SJSA1 (cell line): ENCODE measurements at places on chromosomes 3 and 15. TPM values are rescaled to one million over a fixed set of nuclear protein-coding genes. Genes with fewer than 3 reads are reported as not detected.

GRCh38 chr15:93942269-93942694, 289.1 kb upstream of the MCTP2 start:
- H3K27me3 ChIP-seq: 0 out of 2 replicates have a peak, but pooled peaks cover 4% of the 10 kb centered on the region
- H3K4me3 ChIP-seq: no peak overlapping the region
- no peak for DNase-seq
- H3K36me3 ChIP-seq: no peaks in the 10 kb centered on the region

DNA sequence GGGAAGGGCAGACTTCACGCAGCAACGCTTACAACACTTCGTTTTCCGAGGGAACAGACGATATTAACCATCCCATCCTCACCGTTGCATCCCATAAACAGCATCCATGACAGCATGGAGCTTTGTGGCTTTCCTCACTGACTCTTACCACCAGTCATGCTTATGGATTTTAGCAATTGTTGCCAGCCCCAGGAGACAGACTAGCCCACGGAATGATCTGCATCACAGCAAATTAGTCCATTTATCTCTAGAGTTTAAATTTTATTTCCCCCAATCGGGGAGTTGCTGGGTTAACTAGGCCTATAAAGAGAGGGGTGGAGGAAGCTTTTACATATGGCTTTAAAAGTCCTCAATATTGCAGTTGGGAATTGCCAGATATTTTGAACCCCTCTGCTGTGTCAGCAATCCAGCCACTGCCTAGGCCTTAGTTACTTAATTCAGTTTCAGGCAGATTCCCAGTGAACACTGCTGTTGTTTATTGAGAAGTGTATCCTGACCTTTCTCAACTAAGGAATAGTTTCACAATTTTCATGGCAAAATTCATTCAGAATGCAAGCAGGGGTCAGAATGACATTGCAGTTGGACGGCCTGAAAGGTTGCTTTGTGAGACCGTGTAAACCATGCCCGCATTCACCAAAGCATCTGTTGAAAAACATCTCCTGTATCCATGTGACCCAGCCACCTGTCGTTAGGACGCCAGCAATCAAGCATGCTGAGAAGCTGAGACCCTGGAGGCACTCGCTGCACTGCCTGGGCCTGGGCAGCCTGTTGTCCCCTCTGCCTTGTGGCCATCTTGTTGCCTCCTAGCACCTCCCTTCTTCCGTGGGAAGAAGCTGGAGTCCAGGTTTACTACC, 397.4 kb upstream of the TPM1 start:
- no peaks in the 10 kb centered on the region for H3K27me3 ChIP-seq
- H3K27ac ChIP-seq: no peak overlapping the region
- H3K4me3 ChIP-seq: no peak overlapping the region
- peaks cover 51% of the 10 kb centered on the region for H3K4me1 ChIP-seq
- DNase-seq: no peak

- peaks cover 4% of the 10 kb centered on the region; the same call in 1 of the 2 replicates for H3K36me3 ChIP-seq
- no peak overlapping the region; the same call in 1 of the 2 replicates for H3K27ac ChIP-seq
- no peak for DNase-seq
- H3K4me1 ChIP-seq: peaks cover 70% of the 10 kb centered on the region
- H3K27me3 ChIP-seq: no peaks in the 10 kb centered on the region
- H3K4me3 ChIP-seq: no peak overlapping the region
Observed at GRCh38 chr15:74421302-74422245, 12.2 kb downstream of the SEMA7A start.

- H3K4me1 ChIP-seq: peaks cover 14% of the 10 kb centered on the region
- H3K27ac ChIP-seq: peak overlapping the region; percentile 39
- no peaks in the 10 kb centered on the region for H3K36me3 ChIP-seq
- peak; percentile 95 for DNase-seq
- H3K27me3 ChIP-seq: no peaks in the 10 kb centered on the region
- H3K4me3 ChIP-seq: no peak overlapping the region
Observed at GRCh38 chr3:23685541-23686258, 120.1 kb upstream of the UBE2E1 start.

GRCh38 chr3:143276592-143276991, 157.0 kb downstream of the CHST2 start:
- H3K4me3 ChIP-seq: no peak overlapping the region
- H3K36me3 ChIP-seq: no peaks in the 10 kb centered on the region
- no peaks in the 10 kb centered on the region for H3K4me1 ChIP-seq
- no peak overlapping the region for H3K27ac ChIP-seq

DNA sequence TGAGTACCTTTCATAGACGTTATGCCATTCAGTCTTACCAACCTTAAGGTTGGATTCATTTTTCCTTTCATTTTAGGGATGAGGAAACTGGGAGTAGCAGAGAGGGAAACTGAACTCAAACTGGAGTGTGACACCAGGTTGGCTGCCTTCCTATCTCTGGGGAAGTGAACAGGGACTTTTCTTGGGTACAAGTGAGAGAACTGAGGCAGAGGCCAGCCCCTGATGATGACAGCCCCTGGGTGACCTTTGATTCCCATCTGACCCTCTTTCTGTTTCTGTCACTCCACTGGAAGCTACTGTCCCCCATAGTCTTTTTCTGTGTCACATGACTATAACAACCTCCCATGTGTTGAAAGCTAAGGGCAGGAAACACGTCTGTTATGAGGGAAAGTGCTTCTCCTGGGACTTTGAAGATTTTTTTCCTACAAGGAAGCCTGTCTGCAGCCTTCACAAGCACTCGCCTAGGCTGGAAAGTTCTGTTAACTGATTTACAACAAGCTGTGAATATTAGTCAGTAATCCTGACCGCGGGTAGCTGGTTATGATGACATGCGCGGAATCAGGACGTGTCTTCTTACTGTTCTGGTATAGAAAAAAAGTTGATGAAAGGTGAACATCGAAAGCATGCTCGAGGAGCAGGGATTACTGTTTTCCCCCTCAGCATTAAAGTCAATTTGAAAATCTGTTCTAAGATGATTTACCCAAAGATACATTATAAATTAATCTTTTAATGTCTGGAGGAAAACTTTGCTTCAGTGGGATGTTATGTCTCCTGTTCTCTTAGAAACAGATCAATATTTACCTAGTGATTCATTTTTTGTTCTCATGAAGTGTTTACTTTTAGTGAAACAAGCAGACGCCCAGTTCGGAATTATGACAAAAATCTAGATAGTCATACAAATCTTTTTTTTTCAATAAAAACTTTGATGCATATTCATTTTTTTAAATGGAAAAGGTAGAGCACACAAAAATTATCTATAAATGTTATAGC, 31.5 kb downstream of the ABHD2 start:
- peaks cover 56% of the 10 kb centered on the region for H3K36me3 ChIP-seq
- H3K27me3 ChIP-seq: no peaks in the 10 kb centered on the region
- H3K27ac ChIP-seq: peak overlapping the region; percentile 37
- H3K4me3 ChIP-seq: no peak overlapping the region

DNA sequence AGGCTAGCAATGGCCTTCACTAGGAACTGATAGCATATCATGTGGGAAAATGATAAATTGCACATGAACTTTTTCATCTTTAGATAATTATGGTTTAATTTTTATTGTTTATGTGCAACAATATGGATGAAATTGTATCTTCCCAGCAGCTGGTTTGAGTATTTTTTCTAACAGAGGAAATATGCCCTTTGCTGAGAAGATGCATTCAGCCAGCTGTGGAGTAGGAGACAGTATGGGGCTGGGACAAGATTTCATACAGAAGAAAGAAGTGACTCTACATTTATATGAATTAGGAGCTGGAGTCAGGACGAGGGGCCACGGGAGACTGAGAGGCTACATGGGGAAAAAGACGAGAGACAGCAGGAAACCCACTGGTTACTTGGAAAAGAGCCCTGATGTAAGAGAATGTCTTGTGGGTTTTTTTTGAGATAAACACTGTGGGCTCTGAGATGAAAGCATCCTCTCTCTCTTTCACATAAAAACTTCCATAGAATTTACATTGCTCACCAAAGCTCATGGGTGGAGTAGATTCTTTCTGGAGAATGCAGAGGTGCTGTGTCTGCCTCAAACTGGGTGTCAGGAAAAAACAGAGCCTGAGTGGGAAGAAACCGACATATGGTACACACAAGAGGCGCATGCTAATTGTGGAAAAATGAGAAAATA, 115.2 kb upstream of the PDZRN3 start:
- no peak for DNase-seq
- H3K4me3 ChIP-seq: no peak overlapping the region
- no peak overlapping the region for H3K27ac ChIP-seq
- no peaks in the 10 kb centered on the region for H3K36me3 ChIP-seq
- H3K4me1 ChIP-seq: peaks cover 20% of the 10 kb centered on the region

- no peaks in the 10 kb centered on the region for H3K4me1 ChIP-seq
- no peak overlapping the region for H3K4me3 ChIP-seq
- peaks cover 22% of the 10 kb centered on the region for H3K36me3 ChIP-seq
- no peak for DNase-seq
Observed at GRCh38 chr3:184241447-184242296, 7.1 kb downstream of the ALG3 start.

GRCh38 chr3:108222853-108223565, 785 bp upstream of the IFT57 start:
- H3K4me3 ChIP-seq: peak overlapping the region; percentile 65
- peaks cover 7% of the 10 kb centered on the region; the same call in 1 of the 2 replicates for H3K4me1 ChIP-seq
- no peaks in the 10 kb centered on the region for H3K27me3 ChIP-seq

DNA sequence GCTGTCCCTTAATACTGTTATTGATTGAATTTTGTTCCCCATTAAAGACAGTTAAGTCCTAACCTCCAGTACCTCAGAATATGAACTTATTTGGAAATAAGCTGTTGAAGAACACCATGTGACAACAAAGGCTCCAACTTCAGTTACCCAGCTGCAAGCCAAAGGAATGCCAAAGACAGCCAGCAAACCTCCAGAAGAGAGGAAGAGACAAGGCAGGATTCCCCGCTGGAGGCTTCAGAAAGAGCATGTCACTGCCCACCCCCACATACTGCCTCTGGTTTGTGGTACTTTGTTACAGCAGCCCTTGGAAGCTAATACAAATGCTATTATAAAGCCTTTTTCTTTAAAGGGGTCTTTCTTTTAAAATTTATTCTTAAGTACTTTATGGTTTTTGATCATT, 18.4 kb upstream of the NEK10 start:
- peaks cover 39% of the 10 kb centered on the region for H3K36me3 ChIP-seq
- H3K27me3 ChIP-seq: no peaks in the 10 kb centered on the region
- H3K4me3 ChIP-seq: no peak overlapping the region
- no peak for DNase-seq

DNA sequence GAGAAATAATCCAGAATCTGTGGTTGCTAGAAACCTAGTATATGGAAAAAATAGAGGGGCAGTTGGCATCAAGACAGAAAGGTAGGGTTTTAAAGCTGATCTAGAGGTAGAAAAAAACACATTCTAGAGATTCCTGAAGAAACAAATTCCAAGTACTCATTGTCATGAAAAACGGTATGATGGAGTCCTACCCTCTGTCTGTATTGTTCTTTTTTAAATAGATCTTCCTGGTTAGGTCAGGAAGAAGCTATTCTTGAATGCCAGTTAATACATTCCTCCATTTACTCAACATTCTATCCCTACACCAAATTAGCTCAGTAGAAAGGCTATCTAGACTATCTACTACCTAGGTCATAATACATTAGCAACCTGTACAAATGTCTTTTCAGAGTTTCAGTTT, 364.7 kb downstream of the FHIT start:
- H3K4me1 ChIP-seq: no peaks in the 10 kb centered on the region
- DNase-seq: no peak
- H3K4me3 ChIP-seq: no peak overlapping the region
- H3K36me3 ChIP-seq: no peaks in the 10 kb centered on the region
- no peaks in the 10 kb centered on the region for H3K27me3 ChIP-seq

DNA sequence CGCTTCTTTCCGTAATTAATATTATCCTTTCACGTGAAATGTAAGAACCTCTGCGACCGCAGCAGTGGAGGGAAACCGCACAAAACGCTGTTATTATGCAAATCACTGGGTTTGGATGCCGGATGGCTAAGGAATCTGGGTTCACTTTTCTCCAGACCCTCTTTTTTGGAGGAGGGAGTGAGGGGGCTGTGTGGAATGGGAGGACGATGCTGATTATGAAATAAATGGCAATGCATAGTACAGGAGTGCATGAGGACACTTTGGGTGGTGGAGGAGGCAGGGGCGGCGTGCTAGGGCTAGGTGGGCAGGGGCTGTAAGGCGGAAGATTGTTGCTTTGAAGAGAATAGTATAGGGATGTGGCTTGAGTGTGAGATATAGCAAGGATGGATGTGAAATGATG, 1.8 kb downstream of the CADM2 start:
- no peak overlapping the region for H3K27ac ChIP-seq
- H3K36me3 ChIP-seq: no peaks in the 10 kb centered on the region
- H3K4me1 ChIP-seq: no peaks in the 10 kb centered on the region
- DNase-seq: no peak
- no peak overlapping the region for H3K4me3 ChIP-seq

- H3K27ac ChIP-seq: peak overlapping the region; percentile 83
- peak; percentile 7 for DNase-seq
- H3K4me3 ChIP-seq: no peak overlapping the region
- no peaks in the 10 kb centered on the region for H3K27me3 ChIP-seq
Observed at GRCh38 chr3:106826791-106827311, 550.4 kb upstream of the CCDC54 start.

DNA sequence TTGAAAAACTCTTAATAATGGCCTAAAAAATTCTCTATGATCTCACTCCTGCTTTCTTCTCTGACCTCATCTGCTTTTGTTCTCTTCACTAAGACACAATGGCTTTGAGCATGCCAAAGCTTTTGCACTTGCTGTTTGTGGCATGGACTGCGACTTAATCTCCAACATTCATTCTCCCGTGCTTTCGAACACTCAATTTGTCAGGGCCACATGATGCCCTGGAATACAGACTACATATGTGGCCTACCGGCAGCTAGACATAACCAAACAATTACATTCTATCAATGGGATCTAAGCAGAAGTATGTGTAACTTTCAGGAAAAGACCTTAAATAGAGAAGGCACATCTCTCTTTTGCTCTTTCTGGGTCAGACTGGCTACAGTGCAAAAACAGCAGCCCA, 506.5 kb downstream of the MAGI1 start:
- DNase-seq: no peak
- H3K4me1 ChIP-seq: no peaks in the 10 kb centered on the region
- no peaks in the 10 kb centered on the region for H3K27me3 ChIP-seq
- H3K4me3 ChIP-seq: no peak overlapping the region
- no peak overlapping the region for H3K27ac ChIP-seq

GRCh38 chr3:134824791-134825190, 29.7 kb downstream of the EPHB1 start:
- no peaks in the 10 kb centered on the region for H3K36me3 ChIP-seq
- no peaks in the 10 kb centered on the region for H3K27me3 ChIP-seq
- H3K4me3 ChIP-seq: no peak overlapping the region
- H3K4me1 ChIP-seq: no peaks in the 10 kb centered on the region

- H3K4me1 ChIP-seq: no peaks in the 10 kb centered on the region
- H3K4me3 ChIP-seq: no peak overlapping the region
- H3K36me3 ChIP-seq: no peaks in the 10 kb centered on the region
- peak; percentile 68 for DNase-seq
- no peak overlapping the region for H3K27ac ChIP-seq
- no peaks in the 10 kb centered on the region for H3K27me3 ChIP-seq
Observed at GRCh38 chr15:41989573-41990242, 17.4 kb upstream of the EHD4 start.

Gene GRM2
- total RNA-seq: 0.03 TPM in 1 of 2 replicates, not detected in the other

Gene A4GNT
- total RNA-seq: not detected in 2 replicates

Gene OR5K4
- not detected in 2 replicates for total RNA-seq

Gene ZIC4
- total RNA-seq: 1.5 TPM in 1 of 2 replicates, not detected in the other

Gene CLPX
- total RNA-seq: 22.6 and 33.2 TPM in 2 replicates

Gene CCDC14
- total RNA-seq: 52.8 and 59.5 TPM in 2 replicates

Gene CLSTN2
- 0.05 TPM in 1 of 2 replicates, not detected in the other for total RNA-seq

Gene ISLR2
- total RNA-seq: not detected in 2 replicates

Gene CMTM8
- not detected in 2 replicates for total RNA-seq
